ENCODE measurements at places on chromosomes 12 and 14.

DNA sequence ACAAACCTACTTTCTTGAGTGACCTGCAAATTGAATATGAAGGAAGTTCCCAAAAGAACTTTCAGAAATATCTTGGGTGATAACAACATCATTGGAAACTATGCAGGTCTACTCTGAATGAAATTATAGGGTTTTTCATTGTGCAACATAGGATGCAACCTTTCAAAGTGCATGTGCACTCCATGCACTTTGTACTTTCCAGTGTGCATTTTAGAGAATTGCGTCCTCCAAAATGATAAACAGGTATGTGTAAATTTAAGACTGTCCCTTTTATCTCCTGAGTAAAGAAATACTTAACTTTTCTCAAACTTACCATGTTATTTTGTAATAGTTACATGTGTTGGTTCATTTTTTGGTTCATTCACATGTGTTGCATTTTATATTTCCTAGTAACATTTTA, 13.2 kb downstream of the SRSF5 start:
- no peak for DNase-seq

DNA sequence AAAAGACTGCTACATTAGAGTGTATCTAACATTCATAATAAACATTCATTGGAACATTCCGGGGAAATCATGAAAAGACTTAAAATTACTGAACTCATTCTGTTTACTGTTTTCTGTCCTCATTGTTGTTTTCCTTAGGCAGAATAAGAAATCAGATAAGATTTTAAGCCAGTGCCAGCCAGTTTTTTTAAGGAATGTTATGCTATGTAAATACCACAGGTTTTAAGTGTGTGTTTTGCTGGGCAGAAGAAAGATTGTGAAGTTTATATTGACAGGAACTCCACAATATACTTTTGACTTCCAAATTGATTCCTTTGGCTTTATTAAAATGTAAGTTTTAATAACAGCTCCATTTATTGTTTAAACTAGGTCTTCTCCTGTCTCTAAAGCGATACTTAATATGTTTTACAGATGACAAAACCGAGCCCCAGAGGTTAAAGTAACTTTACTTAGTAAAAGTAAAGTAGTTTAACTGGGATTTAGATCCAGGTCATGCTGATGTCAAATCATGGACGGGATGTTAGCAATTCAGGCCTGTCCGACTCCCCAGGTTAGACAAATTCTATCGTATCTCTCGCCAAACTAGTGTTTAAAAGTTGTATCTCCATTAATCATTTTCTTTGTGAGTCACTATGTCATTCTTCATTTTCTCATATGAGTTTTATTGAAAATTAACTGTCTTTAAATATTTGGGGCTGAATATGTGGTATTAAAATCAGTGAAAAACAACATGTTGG, 1.7 kb downstream of the LARP4 start:
- DNase-seq = no peak

- DNase-seq = no peak
Observed at GRCh38 chr12:46920499-46920898, 94.7 kb upstream of the SLC38A4 start.

DNA sequence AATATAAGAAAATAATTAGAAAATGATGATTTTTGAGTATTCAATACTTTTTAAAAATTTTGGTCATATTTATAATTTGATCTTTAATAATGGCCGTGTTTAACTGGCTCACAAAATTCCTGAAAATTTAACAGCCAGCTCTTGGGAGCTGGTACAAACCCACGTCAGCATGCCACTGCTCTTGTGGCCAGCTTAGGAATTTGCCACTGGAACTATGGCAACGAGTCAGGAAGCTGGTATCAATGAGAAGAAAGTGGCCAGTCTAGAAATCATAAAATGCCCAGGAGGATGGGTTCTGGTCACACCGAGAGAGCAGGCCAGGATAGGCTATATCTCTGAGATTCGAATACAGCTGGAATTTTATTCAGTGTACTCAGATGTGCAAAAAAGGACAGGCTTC, 72.2 kb upstream of the PLEKHG3 start:
- DNase-seq = no peak

DNA sequence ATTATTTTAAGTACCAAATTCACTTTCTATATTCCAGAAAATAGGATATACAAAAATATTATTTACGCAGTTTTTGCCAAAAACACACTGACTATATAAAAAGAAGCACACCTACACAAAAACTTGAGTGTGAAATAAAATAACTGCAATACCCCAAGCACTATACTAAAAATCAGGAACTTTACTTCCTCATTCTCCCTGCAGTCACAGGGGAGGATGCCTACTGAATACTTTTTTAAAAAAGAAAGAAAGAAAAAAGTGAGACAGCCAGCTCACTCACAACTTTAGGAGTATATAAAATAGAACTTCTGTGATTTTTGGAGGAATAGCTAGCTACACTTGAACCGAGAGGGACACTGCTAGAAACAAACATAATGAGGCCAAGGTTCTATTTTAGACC, 12.2 kb downstream of the RPS6KA5 start:
- no peak for DNase-seq

DNA sequence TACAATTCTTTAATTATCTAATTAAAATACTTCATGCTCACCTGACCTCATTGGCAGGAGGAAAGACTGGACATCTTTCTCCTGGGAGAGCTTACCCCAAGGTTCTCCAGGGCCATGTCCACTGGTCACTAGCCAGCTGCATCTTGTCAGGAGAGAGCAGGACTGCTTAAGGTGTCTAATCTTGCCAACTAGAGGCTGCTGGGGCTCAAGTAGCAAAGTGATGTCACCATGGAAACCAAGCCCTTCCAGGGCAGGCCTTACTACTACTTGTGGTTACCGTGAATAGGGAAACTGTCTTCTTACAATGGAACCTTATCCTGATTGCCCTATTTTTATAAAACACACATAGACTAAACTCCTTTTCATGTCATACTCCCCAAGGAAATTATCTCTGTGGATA, 376.4 kb downstream of the SNAPC1 start:
- DNase-seq = no peak

DNA sequence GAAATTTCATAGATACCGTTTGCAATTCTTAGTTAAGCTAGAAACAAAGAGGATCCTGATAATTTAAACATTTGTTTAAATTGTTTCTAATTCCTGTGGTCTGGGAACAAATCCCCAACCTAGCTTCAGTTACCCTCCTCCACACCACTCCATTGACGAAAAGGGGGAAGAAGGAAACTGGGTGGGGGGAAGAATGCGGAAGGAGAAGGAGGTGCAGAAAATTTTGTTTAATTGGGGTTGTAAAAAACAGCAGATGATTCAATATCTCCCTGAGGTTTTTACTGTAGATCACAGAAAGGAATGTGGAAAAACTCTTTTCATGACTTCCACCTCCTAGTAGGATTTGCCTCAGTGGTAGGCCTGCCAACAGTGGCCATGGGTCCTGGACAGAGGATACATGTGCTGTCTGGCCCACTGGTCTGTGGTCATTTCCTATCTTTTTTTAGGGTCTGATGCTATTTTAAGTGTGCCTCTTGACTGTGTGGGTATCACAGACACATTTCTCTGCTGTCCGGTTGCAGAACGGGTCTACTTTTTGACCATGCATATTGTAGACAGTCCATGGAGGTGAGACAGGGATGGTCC, 122.9 kb upstream of the PCED1B start:
- no peak for DNase-seq

DNA sequence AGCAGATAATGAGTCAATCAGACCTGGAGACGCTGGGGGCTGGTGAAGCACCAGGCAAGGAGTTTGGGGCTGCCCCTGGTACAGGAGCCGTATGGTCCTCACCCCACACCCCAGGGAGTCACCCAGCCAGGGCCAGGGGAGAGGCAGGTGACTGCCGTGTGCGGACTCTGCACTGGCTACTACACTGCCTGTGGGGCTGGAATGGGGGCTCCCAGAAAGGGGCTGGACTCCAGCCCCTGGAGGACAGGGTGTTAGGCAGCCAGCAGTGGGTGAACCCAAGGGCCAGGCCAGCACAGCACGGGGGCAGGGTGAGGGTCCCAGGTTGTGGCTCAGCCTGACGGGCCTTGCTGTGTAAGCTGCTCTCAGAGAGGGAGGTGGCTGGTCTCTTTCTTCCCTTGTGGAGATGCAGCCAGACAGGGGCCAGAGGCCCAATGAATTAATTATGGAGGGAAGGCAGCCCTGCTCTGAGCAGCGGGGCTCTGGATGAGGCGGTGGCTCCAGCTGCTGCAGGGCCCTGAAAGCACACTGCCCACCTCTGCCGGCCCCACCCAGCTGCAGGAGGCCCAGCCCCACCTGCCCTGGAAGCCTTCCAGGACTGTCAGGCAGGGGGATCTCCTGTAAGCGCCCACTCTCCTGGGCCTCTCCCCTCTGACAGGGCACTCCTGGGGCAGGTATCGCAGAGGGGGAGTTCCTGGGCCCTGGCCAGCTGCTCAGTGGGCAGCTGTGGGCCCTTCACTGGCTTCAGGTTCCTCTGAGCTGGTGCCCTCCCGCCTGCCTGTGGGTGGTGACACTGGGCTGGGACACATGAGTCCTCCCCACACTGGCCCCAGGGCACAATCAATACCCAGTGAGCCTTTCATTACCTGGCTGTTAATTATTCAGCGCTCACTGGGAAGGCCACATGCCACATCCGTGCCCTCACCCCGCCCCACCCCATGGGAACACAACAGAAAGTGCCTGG, 142.5 kb upstream of the C14orf180 start:
- DNase-seq = no peak

- DNase-seq = no peak
Observed at GRCh38 chr14:104984056-104984894, 1.3 kb upstream of the CLBA1 start.

- no peak for DNase-seq
Observed at GRCh38 chr12:104740668-104741067, 217.4 kb downstream of the SLC41A2 start.

- no peak for DNase-seq
Observed at GRCh38 chr14:81095539-81095938, 125.2 kb downstream of the GTF2A1 start.

GRCh38 chr14:92926180-92926845, 3.4 kb downstream of the CHGA start:
- DNase-seq = no peak

GRCh38 chr12:51915003-51915625, 7.8 kb downstream of the ACVRL1 start:
- no peak for DNase-seq

DNA sequence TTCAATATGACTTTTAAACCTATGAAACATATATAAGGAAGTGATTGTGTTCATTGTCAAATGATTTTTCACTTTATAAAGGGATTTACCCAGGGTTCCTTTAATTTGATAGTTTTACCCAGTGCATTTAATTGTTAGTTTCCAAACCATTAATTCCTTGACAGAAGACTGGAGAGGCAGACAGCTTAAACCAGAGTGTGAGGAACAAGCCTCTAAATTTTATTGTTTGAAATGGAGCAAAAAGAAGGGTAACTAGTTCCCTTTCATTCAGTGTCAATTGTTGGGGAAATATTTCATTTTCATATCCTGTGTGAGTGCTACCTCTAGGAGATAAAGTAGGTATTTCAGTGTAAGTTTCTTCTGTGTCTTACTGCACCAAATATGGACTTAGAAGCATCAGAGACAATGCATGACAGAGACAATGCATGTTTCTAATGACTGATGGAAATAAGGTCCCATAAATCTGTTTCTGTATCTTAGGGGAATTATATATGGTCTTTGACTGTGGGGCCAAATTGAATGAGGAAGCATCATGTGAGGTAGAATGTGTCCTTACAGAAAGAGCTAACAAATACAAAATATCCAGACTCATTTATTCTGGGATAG, 120.5 kb downstream of the TMTC2 start:
- no peak for DNase-seq

- DNase-seq = no peak
Observed at GRCh38 chr14:92646952-92647796, 101.3 kb downstream of the LGMN start.

- no peak for DNase-seq
Observed at GRCh38 chr12:15693228-15693911, 95.8 kb downstream of the EPS8 start.

DNA sequence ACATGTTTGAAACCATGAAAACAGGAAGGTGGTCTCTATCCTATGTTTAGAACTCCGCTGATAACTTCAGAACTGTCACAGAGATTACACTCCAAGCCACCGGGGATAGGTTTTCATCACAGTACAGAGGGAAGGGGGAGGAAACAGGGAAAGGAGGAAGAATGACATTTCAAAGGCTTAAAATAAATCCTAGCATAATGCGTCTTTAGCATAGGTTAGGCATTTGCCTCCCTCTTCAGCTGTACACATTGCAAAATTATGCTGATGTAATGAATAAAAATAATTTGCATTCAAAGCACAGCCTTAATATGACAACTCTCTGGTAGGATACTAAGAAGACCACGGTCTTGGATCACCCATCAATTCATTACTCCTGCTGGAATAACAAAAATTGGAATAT, 54.3 kb upstream of the PYGL start:
- DNase-seq = no peak
